ENCODE measurements at places on chromosomes 1 and 21.

- DNase-seq = no peak
Observed at GRCh38 chr1:234769986-234770795, 160.2 kb upstream of the IRF2BP2 start.

- DNase-seq = no peak
Observed at GRCh38 chr1:201356236-201356635, 21.2 kb downstream of the TNNT2 start.

- no peak for DNase-seq
Observed at GRCh38 chr1:59151387-59151761, 145.5 kb upstream of the FGGY start.

DNA sequence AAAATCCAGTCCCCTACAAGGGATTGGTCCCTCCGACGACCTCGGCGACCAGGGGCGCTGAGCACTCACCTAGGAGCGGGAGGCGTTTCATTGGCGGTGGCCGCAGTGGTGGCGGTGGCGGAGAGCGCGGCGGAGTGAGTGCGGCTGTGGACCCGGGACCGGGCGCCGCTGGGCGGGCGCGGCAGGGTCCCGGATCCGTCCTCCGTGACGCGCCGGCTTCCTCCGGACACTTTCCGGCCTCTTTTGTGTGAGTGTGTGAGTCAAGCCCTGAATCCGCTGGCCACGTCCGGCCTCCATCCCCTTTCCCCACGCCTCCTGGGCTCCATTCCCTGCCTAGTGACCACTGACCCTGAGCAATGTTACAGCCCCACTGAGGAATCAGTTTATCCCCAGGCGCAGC is at the start of gene ADGRL4:
Gene ADGRL4, minus strand, starts transcription at position 167 of the 400 bp plus-strand sequence. Its CDS starts 76 bp downstream, at position 91.
- DNase-seq = no peak

DNA sequence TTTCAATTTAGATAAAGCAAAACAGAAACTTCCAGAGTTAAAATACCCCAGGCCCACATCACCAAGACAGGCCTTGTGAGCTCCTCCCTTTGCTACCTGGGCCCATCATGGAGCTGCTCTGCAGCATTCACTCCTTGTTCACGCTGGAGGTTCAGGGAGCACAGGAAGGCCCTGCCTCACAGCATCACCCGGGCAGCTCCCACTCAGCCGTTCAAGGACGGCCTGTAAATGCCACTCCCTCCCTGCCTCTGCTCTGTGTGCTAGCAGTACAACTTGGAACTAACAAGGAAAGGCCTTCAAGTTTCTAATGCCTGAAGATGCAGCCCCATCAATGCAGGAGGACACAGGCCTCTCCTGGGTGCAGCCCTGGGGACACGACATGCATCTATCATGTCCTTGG is 11.6 kb downstream of the ATP5PO start:
- no peak for DNase-seq

DNA sequence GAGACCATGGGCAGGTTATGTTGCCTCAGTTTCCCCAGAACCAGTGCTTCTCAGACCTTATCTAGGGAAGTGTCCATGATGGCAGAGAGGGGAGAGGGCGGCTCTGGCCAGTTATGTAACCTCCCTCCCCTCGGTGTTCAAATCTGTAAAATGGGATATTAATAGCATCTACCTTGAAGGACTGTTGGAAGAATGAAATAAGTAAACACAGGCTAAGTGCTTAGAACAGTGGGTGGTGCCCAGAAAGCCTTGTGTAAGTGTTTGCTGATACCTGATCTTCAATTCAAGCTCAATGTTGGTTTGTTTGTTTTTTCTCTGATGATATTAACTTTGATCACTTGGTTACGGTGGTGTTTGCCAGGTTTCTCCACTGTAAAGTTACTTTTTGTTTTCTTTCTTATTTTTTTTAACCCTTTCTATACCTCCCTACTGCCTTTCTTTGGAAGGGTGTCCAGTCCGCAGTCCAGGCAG is 34.9 kb downstream of the EPHA2 start:
- no peak for DNase-seq

GRCh38 chr1:100152271-100152670 is 19.3 kb downstream of the TRMT13 start:
- DNase-seq = no peak

GRCh38 chr1:19969898-19970660 is 9.3 kb downstream of the PLA2G2A start:
- no peak for DNase-seq

- peak; percentile 81 for DNase-seq
Observed at GRCh38 chr1:156767879-156768604, 707 bp downstream of the PRCC start.

GRCh38 chr1:13764588-13765332 is 64.8 kb downstream of the PRDM2 start:
- no peak for DNase-seq

GRCh38 chr1:119988306-119989062 is 81.0 kb downstream of the NOTCH2 start:
- no peak for DNase-seq

- DNase-seq = no peak
Observed at GRCh38 chr1:206682111-206682510, 2.6 kb upstream of the MAPKAPK2 start.

DNA sequence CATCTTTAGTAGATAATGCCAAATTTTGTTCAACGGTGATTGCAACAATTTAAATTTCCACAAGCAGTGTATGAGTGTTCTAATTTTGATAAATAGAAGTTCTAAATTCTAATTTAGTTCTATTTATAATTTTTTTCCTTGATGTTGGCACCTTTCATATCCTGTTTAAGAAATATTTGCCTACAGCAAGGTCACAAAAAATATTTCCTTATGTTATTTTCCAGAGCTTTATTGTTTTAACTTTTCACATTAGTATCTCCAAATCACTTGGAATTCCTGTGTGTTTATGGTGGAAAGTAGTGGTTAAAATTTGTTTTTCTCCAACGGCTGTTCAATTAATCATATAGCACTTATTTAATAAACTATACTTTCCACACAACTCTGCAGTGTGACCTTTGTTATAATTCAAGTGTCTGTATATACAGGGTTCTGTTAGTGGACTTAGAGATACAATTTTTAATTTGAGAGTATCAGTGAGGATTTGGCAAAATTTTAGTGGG is 94.3 kb upstream of the CD55 start:
- DNase-seq = no peak

Measured in sciatic nerve (tissue), 2 donors.